ENCODE measurements at places on chromosomes 7 and 10.

DNA sequence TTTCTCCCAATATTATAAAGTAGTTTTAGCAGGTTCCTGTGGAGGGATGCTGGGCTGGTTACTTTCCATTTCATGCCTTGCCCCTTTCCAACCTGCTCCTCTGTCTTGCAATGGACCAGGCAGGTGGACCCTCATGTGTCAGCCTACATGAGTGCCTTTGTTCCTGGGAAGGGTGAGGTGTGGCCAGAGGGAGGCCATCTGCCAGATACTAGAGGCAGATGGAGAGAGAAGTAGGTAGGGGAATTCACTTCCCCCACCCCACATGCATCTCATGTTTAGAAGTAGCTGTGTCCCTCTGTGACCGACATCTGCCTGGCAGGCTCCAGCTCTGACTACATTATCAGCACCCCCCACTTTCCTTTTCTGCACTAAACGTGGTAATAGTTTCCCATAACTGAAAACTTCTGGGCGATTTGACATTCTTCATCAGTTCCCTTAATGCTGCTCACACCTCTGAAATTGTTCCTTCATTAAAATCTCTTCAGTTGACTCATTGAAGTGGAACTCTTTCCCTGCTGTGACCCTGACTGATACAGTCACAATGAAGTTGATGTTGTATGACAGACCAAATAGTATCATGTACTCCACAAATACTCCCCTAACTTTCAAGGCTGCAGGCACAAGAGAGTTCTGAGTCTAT, 396.3 kb upstream of the FZD8 start:
- no peak for DNase-seq

- DNase-seq: no peak
These were observed 21.7 kb upstream of the BHLHA15 start for GRCh38 chr7:98189559-98189958.

DNA sequence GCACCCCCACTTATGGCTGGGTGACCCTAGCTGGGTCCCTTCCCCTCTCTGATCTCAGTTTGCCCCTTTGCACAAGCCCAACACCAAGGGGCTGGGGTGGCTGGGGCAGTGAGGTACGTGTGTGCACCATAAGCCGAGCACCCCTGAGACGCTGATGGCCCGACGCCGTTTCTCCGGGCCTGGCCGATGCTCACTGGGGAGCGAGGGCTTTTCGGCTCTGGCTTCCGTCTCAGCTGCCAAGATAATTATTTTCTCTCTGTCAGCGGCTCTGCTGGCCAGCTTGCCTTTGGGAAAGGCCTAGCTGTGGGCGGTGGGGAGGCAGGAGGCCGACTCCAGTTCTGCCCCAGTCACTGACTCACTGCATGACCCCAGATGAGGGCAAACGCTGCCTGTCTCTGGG, 91.0 kb downstream of the ZMIZ1 start:
- DNase-seq: no peak

DNA sequence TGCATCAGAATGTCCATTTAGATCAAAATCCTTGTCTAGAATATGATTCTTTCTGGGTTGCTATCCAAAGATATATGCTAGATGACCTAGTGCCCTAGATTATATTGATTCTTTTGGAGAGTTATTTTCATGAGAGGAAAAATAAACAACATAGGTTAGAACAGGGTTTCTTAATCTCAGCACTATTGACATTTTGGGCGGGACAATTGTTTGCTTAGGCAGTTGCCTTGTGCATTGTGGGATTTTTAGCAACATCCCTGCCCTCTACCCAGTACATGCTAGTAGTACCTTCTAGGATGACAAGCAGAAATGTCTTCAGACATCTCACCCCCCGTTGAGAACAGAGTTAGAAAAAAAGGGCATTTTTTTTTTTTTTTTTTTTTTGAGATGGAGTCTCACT, 25.1 kb upstream of the LAMB1 start:
- no peak for DNase-seq

GRCh38 chr7:1970895-1971294, 261.9 kb downstream of the MAD1L1 start:
- no peak for DNase-seq

DNA sequence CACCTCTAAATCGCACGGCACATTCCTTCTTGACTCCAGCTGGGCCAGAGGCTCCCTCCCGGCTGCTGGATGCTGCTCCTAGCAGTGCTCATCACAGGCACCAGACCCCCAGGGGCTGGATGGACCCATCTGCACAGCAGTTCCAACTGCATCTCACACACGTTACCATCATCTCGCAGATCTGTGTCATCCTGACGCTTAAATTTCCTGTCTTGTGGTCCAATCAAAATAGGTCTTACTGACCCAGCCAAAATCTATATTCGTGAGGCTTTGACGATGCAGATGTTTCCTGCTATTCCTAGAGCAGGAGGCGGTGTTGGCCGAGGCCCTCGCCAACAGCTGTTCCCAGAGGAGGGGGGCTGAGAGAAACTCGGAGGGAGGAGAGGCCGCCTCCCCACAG, 108.0 kb downstream of the MKI67 start:
- DNase-seq: no peak

- no peak for DNase-seq
These were observed 55.0 kb downstream of the DENND11 start for GRCh38 chr7:141646826-141647480.

- no peak for DNase-seq
These were observed 164.2 kb downstream of the PCLO start for GRCh38 chr7:82998436-82998835.

- no peak for DNase-seq
These were observed 207.2 kb downstream of the ZNF365 start for GRCh38 chr10:62581351-62581750.

DNA sequence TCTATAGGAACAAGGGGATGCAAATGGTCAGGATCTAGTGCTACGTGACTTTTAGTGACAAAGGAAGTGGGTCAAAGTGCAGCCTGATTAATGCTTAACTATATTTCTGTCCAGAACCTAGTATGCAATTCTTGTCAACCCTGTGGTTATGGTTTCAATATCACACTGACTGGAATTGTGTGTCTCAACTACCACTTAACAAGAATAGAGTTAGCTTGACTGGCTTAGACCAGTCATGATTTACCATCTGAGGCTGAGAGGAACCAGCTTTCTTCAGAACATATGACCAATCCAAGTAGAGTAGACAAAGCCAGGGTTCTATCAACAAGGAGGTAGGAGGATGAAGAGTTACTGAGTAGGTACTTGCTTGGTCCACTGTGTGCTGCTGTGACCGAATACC, 54.4 kb downstream of the MYPN start:
- DNase-seq: no peak

- no peak for DNase-seq
These were observed 189.1 kb upstream of the ZMIZ1 start for GRCh38 chr10:78879621-78880020.

DNA sequence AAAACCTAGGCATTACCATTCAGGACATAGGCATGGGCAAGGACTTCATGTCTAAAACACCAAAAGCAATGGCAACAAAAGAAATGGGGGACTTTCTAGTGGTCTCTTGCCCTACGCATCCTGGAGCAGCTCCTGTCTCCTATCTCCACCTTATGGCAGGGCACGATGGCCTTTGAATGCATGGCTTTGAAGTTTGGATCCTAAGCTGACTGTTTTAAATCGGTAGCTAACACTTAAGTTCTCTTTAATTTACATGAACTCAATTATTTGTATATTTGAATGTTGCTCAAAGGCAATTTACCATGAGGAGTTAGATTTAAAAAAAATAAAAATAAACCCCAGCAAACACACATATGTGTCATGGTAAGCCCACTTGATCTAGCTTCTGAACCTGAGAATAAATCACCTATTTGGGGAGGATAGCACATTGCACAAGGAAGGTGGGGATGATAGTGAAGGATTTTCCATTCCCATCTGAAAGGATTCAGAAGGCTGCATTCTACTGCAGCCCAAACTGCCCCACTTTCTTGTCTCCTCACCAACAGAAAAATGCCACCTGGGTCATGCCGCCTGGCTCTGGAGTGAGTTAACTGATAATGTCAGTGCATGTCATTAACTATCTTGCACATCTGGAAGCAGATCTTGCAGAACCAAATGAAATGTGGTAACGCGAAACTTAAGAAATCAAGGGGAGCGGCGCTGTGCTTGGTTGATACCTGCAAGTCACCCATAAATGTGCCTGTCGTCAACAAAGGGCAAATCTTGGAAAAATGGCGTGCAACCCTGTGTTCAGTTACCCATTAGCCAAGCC, 12.4 kb downstream of the KLF6 start:
- no peak for DNase-seq

DNA sequence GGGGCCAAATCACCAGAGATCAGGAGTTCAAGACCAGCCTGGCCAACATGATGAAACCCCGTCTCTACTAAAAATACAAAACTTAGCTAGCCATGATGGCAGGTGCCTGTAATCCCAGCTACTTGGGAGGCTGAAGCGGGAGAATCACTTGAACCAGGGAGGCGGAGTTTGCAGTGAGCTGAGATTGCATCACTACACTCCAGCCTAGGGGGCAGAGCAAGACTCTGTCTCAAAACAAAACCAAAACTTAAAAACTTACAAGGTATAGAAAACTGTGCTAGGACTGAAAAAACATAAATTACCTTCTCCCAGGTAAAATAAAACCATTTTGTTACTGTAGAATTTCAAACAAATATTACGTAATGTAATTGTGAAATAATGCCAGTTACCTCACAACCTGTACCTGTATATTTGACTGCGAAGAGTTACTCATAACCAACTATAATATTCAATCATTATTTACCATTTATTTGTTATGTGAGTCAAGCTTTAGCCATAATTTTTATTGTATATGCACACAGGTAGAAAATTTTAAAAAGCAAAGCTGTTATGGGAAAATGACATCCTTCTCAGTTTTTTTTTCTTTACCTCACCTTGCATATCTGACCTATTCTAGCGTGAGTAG, 180.9 kb downstream of the SEMA3A start:
- DNase-seq: no peak

DNA sequence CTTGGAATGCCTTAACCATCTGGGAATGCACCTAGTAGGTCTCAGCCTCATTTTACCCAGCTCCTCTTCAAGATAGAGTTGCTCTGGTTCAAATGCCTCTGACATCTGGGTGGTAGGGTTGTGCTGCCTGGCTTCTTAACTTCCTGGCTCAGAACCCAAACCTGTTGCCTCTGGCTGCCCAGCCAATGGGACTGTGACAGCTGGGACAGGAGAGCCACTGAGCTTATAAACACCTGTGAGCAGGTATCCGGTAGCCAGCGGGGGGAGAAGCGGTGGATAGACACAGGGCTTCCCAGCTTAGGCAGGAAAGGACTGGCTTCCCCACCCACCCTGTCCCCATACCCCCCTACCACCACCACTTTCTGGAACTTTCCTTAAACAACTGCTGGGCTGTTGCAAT, 115.8 kb upstream of the CARD11 start:
- no peak for DNase-seq

DNA sequence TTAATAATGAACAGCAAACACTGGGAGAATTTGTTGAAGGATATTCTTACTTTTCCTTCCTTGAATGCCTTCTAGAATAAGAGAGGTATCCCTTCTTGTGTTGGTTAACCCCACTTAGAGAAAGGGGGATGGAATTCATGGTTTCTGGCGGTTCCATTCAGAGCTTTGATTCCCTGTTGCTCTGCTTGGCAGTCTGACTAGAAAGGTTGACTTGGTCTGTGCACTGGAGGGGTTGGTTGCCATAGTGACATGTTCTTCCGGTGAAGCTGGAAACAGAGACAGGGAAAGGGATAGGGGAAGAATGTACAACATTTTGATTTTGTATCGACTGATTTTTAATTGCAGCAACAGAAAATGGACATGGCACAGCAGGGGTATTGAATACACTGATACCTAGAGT, 2.5 kb downstream of the TMEM178B start:
- no peak for DNase-seq

DNA sequence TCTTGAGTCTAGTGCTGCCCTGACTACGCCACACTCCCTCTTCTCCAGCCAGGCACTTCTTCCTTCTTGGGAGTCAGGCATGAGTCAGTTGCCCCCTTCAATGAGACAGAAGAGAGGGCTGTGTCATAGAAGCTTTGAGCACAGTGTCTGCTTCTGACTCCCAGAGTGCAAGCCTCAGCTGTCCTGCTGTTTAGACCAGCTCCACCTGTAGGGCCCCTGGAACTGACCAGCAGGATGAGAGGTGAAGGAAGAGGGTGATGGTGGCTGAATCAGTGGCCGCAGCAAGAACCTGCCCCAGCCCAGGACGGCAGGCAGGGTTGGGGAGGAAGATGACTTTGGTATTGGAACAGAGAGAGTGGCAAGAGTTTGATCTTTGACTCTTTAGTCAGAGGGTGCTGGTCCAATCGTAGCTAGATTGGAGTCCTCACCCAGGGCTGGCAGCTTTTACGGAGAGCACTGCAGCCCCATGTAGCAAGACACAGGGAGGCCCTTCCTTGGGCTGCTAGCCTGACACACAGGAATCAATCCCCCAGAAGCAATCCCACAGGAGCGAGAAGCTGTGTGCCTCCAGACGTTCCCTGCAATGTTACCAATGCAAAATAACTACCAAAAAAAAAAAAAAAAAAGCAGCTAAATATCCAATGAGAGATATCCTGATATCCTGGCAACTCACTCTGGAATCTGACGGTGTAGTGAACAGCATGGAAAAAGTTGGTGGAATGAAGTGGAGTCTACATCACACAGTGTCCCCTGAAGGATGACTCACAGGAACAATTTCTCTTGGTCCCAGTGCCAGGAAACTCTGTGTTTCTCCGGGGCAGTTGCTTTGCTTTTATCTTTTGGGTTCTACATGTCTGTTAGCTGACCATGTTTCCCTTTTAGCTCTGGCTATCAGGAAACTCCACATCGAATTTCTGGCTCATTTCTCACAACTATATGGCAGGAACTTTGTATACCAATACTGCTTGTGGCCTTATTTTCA, 6.9 kb downstream of the C10orf62 start:
- DNase-seq: no peak

DNA sequence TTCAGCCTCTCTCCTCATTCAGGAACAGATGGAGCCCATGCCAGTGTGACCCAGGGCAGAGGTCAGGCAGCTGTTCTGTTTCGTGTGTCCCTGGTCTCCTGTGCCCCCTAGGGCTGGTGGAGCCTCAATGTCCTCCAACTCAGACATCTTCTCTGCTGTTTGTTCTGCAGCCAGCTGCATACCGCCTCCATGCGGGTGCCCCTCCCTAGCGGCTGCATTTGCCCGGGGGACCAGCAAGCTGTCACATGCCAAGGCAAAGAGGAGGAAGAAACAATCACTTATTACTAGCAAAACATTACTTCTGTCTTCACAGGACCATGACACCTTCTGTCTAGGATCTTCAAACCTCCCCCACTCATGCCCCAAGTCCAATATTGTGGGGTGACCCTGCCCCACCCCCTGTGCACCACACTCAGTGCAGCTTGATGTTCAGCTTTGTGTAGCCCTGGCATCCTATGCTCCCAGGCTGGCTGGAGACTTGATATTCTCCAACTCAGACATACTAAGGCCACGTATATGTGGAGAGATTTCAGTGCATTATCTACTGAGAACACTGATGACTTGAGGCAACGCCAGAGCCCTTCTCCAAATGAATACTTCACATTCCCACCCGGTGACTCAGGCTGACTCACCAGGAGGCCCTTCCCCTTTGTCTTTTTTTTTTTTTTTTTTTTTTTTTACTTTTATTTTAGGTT, 188.9 kb downstream of the SKIDA1 start:
- DNase-seq: peak; percentile 23

- DNase-seq: no peak
These were observed 44.0 kb downstream of the KLHDC10 start for GRCh38 chr7:130114374-130114773.

- DNase-seq: no peak
These were observed 69.9 kb downstream of the FAM204A start for GRCh38 chr10:118272149-118272721.
